ENCODE measurements at places on chromosomes 11 and 22. TPM values are rescaled to one million over a fixed set of nuclear protein-coding genes. Genes with fewer than 3 reads are reported as not detected.

The CASP5 gene
- total RNA-seq = 0.43 TPM

The CDC42BPG gene
- total RNA-seq = under 0.01 TPM

The OSBP2 gene
- total RNA-seq = 0.97 TPM

The MYBPC3 gene
- total RNA-seq = not detected

DNA sequence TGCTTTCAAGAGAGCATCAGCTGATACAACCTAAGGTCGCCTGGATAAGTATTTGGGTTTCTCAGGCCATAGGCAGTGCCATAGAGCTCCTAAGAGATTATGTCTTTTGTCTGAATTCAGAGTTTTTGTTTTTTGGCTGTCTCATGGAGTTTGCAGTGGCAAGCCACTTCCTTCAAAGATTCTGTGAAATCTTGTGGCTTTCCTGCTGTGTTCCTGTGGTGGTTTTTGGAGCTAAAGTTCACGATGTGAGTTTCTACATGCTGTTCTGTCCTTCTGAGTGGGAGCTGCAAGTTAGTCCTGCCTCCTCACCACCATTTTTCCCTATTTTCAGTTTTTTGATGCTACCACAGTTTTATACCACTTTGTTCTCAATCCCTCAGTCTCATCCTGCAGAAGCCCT, 111.4 kb downstream of the COMMD9 start:
- no peak for DNase-seq

DNA sequence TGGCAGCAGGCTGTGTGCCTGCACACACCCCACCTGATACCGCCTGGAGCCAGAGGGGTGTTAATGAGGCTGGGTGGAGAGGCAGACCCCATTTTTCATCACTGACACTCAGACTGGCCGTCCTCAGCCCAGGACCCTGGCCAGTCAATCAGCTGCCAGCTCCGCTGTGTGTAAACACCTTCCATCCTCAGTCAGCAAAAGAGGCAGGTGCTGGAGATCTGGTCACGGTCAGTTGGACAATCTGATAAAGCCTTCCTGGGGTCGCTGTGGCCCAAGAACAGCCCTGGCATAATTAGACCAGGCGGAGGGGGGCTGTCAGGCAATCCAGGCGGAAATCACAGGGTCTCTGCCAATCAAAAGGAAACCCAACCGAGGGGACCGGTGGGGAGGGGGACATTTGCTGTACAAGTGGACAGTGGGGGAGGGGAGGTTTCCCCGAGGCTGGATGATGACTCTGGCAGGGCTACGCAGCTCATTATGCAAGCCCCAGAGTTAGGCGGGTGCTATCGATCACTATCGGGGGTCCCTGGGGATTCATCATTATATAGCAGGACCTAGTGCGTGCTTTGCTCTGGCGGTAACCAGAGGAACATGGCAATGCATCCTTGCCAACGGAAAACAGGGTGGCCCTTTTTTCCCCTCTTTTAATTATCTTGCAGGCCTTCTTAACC, 72.9 kb downstream of the ABTB2 start:
- no peak for DNase-seq

DNA sequence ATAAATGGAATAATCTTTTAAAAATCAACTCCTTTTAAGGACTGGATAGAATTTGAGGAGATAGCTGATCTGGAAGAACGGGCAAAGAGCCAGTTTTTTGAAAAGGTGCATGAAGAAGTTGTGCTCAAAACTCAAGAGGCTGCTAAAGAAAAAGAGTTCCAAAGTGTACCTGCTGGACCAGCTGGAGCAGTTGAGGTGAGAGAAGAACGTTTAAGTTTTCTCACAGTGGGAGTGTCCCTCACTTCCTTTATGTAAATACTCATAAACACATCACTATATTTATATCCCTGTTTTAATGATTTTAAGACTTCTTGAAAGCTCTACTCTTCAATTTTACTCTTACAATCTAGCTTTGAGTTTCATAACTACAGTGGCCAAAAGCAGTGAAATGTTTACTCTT, 11.7 kb upstream of the ANKRD42 start:
- DNase-seq = no peak

All from fibroblast of villous mesenchyme (primary cell).